SHP77 treated with DMSO at 0.1 percent for 48 hours (cell line): ENCODE measurements at places on chromosomes 7 and 10.

DNA sequence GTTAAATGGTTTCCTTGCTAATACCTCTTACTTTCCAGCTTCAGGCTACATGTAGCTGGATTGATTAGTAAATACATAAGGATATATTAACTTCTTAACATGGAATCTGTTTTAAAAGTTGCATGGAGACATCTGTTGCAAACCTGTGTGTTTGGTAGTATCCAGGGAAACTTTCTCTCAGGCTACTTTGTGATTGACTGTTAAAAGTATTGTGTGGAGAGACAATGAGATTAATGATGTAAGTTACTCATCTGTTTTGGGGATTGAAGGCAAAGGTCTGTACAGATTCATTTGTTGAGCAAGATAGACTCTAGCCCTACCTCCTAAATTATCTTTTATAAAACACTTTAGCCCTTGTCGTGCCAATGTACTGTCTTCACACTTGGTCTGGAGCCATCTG, 6.6 kb downstream of the CREB5 start:
- DNase-seq, result no peak

DNA sequence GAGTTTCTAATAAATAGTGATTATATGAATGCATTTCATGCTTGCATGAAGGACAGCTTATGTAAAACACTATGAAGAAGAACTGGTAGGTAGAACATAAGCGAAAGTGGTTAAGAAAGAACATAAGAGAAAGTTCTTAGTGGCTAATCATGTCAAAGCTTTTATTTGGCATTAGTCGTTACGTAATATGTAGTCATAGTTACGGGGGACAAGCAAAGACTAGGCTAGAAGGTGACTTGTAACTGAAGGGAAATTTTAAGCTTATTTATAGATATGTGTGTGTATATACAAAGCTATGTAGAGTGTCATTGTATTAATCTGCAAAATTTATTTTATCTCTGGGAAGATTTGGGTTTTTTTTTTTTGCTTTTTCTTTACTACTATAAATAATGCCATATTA, 36.9 kb downstream of the CAPZA2 start:
- DNase-seq, result no peak

- DNase-seq, result no peak
Measured at GRCh38 chr7:136925044-136925443, 56.6 kb downstream of the CHRM2 start.

GRCh38 chr7:30974605-30975255, 11.0 kb downstream of the GHRHR start:
- no peak for DNase-seq

GRCh38 chr7:148883266-148884048, 634 bp downstream of the EZH2 start:
- DNase-seq, result no peak

- no peak for DNase-seq
Measured at GRCh38 chr10:132737390-132738048, 48.4 kb downstream of the NKX6-2 start.

DNA sequence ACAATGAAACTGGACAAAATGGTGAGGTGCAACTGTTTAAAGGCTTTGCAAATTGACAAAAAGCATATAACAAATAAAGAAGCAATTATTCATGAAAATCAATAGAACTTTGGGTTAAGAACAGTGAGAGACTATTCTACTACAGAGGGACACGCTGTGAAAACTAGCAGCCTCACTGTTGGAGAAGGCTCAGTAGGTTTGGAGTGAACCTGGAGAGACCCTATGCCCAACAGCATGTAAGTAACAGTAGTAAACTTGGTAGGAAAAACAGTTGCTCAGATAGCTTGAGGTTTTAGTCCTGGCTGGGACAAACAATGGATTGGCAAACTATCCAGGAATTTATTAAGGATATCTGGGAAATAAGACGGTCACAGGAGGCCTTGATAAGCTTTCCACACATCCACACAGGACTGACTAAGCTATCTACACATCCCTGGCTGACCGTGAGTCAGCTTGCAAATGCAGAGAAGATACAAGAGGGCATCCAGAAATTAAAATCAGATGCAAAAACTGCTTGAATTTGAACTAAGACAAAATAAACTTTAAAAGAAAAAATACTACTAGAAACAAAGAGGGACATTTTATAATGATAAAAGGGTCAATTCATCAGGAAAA, 15.9 kb downstream of the FAM149B1 start:
- DNase-seq, result no peak

DNA sequence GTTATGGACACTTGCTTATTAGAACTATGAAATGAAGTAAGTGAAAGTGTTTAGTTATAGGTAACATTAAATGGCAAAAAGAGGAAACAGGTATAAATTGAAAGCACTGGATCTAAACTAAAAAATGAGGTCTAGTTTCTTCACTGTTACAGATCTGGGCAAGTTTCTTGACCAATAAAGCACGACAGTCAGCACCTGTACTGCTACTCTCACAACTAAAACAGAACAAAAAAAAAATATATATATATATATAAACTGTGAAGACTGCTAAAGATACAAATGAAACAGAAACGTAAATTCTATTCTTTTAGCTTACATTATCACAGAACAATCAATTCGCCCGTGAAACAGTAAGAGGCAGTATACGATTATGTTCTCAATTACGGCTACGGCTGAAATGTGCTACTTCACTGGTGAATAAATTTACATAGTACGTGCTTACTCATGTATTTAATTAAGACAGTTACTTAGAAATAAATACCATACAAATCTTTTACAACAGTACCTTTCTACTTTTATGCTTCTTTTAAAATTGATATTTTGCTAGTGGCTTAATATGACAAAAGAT, 4.2 kb downstream of the AHR start:
- DNase-seq, result peak; percentile 65

DNA sequence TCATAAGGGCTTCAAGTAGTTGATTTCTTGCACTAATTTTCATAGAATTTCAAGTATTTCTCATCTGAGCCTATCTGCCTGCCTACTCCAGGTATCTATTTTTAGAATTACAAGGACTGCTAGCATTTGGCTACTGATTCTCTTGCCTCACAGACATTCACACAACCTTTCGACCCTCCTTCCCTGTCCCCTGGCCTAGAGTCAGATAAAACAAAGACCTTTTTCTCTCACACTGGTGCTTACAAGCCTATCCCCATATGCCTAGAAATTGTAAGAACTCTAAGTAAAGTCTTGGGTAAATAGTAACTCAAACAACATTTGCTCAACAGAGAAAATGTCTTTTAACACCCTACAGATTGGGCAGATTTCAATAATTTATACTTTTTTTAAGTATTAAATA, 6.3 kb downstream of the GPAM start:
- no peak for DNase-seq

DNA sequence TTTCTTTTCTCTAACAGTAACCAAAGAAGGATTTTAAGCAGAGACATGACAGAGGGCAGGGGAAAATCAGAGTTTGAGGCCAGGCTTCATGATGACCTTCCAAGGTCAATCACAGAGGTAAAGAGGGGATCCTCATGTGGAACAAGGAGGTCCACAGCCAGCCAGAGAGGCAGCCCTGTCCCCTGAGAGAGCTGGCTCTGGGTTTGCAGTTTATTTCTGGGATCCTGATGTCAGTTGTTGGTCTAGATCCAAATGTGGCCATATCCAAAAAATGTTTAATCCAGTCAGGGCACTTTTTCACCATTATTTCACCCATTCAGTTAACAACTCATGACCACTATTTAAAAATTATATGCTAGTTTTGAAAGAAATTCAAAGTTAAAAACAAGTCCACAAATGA, 45.6 kb downstream of the GPR141 start:
- no peak for DNase-seq
